ENCODE measurements at places on chromosomes 13 and 19.

DNA sequence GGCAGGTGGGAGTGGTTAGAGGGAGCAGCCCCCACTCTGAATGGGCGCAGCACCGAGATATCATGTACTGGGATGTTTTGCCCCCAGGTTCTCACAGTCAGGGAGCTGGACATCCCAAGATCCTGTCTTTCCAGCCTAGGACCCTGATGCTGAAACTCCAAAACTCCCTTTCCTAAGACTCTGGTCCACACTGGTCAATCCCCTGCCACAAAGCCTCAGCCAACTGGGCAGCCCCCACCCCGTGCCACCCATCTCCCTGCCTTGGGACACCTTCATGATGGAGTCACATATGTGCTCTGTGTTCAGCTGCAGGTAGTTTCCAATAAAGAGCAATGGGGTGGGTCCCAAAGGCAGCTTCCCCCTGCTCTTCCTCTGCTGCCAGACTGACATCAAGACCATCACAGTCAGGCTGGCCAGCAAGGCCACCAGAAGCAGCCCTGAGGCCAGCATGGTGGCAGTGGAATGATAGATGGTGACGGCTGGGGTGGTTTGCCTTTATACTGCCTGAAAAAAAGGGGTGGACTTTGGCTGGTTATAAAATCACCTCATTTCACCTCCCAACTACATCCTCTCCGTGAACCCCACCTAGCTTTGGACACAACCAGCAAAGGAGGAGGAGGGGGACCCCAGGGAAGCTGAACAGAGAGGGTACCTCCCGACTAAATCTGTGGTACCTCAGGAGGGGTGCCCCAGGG, 36.3 kb downstream of the CYP2B6 start:
- H3K4me1 ChIP-seq = no peaks in the 10 kb centered on the region
- peaks cover 5% of the 10 kb centered on the region for H3K36me3 ChIP-seq
- DNase-seq = no peak
- no peak overlapping the region for H3K27ac ChIP-seq

GRCh38 chr13:41352935-41353840, 42.1 kb downstream of the NAA16 start:
- H3K27ac ChIP-seq = peak overlapping the region; percentile 94
- H3K4me1 ChIP-seq = peaks cover 54% of the 10 kb centered on the region
- peak; percentile 74 for DNase-seq
- no peaks in the 10 kb centered on the region for H3K27me3 ChIP-seq

DNA sequence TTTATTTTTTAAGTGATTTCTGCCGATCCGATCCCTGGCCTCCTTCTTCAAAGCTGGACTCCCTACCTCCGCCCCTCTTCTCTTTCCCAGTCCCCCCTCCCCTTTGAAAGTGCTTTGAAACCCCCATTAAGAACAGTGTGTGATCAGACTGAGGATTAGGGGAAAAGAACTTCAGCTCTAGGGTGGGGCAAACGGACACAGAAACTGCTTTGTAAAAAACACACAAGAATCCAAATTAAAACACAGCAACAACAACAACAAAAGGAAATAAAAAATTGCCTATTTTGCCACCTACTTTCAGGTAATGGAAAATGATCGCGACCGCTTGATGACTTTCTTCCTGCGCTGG, 1.4 kb downstream of the SPRY2 start:
- no peak overlapping the region for H3K4me3 ChIP-seq
- no peaks in the 10 kb centered on the region for H3K36me3 ChIP-seq
- peaks cover 5% of the 10 kb centered on the region for H3K4me1 ChIP-seq
- H3K27ac ChIP-seq = no peak overlapping the region

DNA sequence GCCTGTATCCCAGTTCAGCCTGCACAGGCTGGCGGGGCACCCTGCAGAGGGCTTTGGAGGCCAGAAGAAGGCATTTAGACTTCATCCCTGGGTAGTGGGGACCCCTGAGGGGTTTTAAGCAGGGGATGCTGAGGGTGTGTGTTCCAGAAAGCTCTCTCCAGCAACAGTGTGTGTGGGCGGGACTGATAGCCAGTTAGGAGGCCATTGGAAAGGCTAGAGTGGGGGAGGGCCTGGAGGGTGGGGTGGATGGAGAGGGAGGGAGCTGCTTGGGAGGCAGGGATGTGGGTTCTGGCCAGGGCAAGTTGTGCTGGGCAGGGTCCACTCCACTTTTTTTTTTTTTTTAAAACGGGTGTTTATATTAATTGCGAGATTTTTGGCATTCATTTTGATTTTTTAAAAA, 28.3 kb downstream of the LYL1 start:
- no peaks in the 10 kb centered on the region for H3K4me1 ChIP-seq
- peaks cover 2% of the 10 kb centered on the region for H3K36me3 ChIP-seq
- H3K4me3 ChIP-seq = no peak overlapping the region

GRCh38 chr13:51045451-51045850, 65.6 kb downstream of the C13orf42 start:
- peaks cover 4% of the 10 kb centered on the region for H3K27me3 ChIP-seq
- no peak overlapping the region for H3K27ac ChIP-seq
- H3K4me1 ChIP-seq = no peaks in the 10 kb centered on the region
- peaks cover 2% of the 10 kb centered on the region for H3K36me3 ChIP-seq
- H3K4me3 ChIP-seq = no peak overlapping the region

DNA sequence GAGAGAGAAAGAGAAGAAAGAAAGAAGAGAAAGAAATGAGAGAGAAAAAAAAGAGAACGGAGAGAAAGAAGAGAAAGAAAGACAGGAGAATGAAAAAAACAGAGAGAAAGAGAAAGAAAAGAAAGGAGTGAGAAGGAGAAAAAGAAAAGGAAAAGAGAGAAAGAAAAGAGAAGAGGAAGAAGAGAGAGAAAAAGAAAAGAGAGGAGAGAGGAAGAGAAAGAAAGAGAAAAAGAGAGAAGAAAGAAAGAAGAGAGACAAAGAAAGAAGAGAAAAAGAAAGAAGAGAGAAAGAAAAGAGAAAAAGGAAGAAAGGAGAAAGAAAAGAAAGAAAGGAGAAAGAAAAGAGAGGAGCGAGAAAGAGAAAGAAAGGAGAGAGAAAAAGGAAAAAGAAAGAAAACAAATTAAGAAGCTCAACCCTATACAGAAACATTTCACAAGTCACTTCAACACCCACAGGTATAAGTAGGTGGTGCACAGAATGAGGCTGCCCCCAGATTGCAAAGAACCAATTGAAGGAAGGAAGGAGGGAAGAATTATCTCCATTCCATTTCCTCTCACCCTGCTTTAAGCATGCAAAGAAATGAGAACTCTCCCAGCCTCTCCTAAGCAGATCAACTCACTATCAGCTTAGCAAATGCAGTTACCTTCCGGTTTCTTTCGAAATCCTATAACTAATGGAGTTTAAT, 98.8 kb upstream of the CACNA1A start:
- no peaks in the 10 kb centered on the region for H3K36me3 ChIP-seq
- H3K27ac ChIP-seq = no peak overlapping the region
- peaks cover 34% of the 10 kb centered on the region for H3K27me3 ChIP-seq
- H3K4me3 ChIP-seq = no peak overlapping the region

- H3K4me1 ChIP-seq = peaks cover 42% of the 10 kb centered on the region
- H3K4me3 ChIP-seq = no peak overlapping the region
- H3K27me3 ChIP-seq = no peaks in the 10 kb centered on the region
- peaks cover 28% of the 10 kb centered on the region for H3K36me3 ChIP-seq
- H3K27ac ChIP-seq = peak overlapping the region; percentile 97
Measured at GRCh38 chr19:19486343-19487076, 28.8 kb downstream of the TSSK6 start.

DNA sequence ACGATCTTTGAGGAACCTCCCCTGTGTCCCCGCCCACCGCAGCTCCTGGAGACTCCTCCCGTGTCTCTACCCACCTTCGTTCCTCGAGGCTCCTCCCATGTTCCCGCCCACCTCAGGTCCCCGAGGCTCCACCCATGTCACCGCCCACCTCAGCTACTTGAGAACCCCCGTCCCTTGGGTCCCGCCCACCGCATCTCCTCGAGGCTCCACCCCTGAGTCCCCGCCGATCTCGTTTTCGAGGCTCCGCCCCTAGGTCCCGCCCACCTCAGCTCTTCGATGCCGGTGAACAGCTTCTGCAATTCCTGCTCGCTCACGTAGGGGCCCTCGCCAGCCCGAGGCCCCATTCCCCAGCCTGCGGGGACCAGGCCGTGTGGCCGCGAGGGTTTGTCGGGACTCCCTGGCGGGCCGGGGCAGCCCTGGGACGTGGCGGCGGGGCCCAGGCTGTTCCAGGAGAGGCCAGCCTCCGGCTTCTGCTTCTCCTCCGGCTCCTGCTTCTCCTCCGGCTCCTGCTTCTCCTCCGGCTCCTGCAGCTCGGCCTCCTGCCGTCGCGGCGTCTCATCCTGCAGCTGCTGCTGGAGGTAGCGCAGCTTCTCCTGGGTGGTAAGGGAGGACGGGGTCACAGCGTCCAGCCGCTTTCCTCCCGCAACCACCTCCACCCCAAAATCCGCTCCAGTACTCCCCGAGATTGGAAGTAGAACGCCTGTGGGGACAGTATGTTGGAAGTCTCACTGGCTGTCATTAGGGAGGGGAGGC, 16.7 kb downstream of the TSKS start:
- no peaks in the 10 kb centered on the region for H3K27me3 ChIP-seq
- no peak overlapping the region for H3K27ac ChIP-seq
- peaks cover 3% of the 10 kb centered on the region for H3K36me3 ChIP-seq

DNA sequence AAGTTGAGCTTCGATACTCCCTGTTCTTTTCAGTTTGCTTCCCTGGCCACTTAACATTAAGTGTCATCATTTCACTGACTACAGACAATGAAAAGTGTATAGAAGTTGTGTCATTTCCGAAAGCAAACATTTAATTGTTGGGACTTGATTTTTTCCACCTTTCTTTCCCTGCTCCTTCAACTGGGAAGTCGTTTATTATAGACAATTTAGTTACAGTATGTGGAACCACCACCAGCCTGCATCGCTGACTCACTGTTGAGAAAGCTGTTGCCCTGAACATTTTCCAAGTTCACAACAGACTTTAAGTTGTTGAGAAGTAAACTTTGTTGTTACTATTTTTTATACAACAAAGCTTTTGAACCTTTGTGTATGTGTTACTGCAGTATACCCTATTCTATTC, 788.4 kb upstream of the PRR20A start:
- no peak for DNase-seq
- no peaks in the 10 kb centered on the region for H3K27me3 ChIP-seq
- no peak overlapping the region for H3K27ac ChIP-seq
- no peak overlapping the region for H3K4me3 ChIP-seq
- no peaks in the 10 kb centered on the region for H3K36me3 ChIP-seq

DNA sequence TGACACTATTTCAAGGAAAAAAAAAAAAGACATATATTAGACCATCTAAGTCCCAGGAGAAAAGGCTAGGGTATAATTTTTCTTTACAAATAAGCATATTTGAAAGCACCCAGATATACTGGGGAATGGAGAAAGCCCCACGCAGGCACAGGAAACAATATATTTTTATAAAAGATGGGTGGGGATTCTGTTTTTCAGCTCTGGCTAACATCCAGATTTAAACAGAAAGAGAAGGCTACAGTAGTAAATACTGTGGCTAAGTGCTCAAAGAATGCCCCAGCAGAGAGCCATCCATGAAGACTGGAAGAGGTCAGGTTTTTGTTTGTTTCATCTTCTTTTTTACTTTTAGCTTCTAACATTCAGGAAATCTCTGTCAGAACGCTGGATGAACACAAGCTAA, 16.0 kb downstream of the ZNF44 start:
- peak overlapping the region; percentile 14 for H3K4me3 ChIP-seq
- peaks cover 31% of the 10 kb centered on the region for H3K4me1 ChIP-seq
- no peaks in the 10 kb centered on the region for H3K27me3 ChIP-seq
- no peak overlapping the region for H3K27ac ChIP-seq

- peaks cover 3% of the 10 kb centered on the region for H3K36me3 ChIP-seq
- H3K4me3 ChIP-seq = no peak overlapping the region
- H3K4me1 ChIP-seq = no peaks in the 10 kb centered on the region
- DNase-seq = no peak
- H3K27ac ChIP-seq = no peak overlapping the region
Measured at GRCh38 chr13:112057736-112058518, 9.0 kb upstream of the SOX1 start.

- H3K27me3 ChIP-seq = peaks cover 16% of the 10 kb centered on the region
- no peaks in the 10 kb centered on the region for H3K4me1 ChIP-seq
- no peak for DNase-seq
- no peak overlapping the region for H3K27ac ChIP-seq
- H3K36me3 ChIP-seq = no peaks in the 10 kb centered on the region
Measured at GRCh38 chr13:95492044-95492801, 60.3 kb upstream of the CLDN10 start.

GRCh38 chr13:37211487-37211886, 106.0 kb upstream of the CSNK1A1L start:
- no peaks in the 10 kb centered on the region for H3K4me1 ChIP-seq
- H3K36me3 ChIP-seq = peaks cover 2% of the 10 kb centered on the region
- no peak for DNase-seq
- no peak overlapping the region for H3K27ac ChIP-seq
- H3K4me3 ChIP-seq = no peak overlapping the region

GRCh38 chr13:50203256-50203941, 188.2 kb downstream of the KCNRG start:
- H3K27me3 ChIP-seq = no peaks in the 10 kb centered on the region
- H3K27ac ChIP-seq = no peak overlapping the region
- no peak for DNase-seq
- no peak overlapping the region for H3K4me3 ChIP-seq
- H3K36me3 ChIP-seq = no peaks in the 10 kb centered on the region

- peaks cover 7% of the 10 kb centered on the region for H3K4me1 ChIP-seq
- H3K4me3 ChIP-seq = peak overlapping the region; percentile 62
- no peak overlapping the region for H3K27ac ChIP-seq
Measured at GRCh38 chr13:87677043-87677495, 5.9 kb downstream of the SLITRK5 start.

GRCh38 chr13:44498969-44499368, 77.2 kb downstream of the TSC22D1 start:
- H3K27me3 ChIP-seq = no peaks in the 10 kb centered on the region
- no peak overlapping the region for H3K27ac ChIP-seq

DNA sequence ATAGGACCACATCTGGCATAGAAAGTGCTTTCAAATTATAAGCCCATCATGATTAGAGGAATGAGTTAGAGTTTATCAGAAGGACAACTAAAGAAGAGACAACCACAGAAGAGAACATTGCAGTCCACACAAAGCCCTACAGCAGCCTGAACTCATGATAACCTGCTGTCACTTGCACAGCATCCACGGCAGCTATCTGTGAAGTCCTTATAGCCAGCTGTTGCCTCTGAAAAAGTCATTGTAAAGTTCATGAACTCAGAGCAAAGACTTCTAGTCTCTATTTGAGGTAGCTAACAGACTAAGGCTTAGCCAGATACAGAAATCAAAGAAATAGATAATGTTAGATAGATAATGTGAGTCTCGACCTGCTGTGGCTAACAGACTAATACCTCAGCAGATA, 450.0 kb downstream of the KLF5 start:
- H3K27ac ChIP-seq = no peak overlapping the region
- peaks cover 42% of the 10 kb centered on the region for H3K27me3 ChIP-seq
- H3K4me3 ChIP-seq = no peak overlapping the region
- H3K4me1 ChIP-seq = no peaks in the 10 kb centered on the region
- no peaks in the 10 kb centered on the region for H3K36me3 ChIP-seq
- DNase-seq = no peak

GRCh38 chr13:90388887-90389452, 958.5 kb upstream of the MIR17HG start:
- no peak overlapping the region for H3K4me3 ChIP-seq
- H3K36me3 ChIP-seq = no peaks in the 10 kb centered on the region
- no peaks in the 10 kb centered on the region for H3K27me3 ChIP-seq
- H3K27ac ChIP-seq = no peak overlapping the region
- no peak for DNase-seq
